ENCODE measurements at places on chromosomes 13 and 19.

- peak; percentile 15 for DNase-seq
These were observed 62.4 kb downstream of the SERTM1 start for GRCh38 chr13:36736119-36736726.

- peak; percentile 95 for DNase-seq
These were observed 32.2 kb downstream of the GP6 start for GRCh38 chr19:55005684-55006488.

DNA sequence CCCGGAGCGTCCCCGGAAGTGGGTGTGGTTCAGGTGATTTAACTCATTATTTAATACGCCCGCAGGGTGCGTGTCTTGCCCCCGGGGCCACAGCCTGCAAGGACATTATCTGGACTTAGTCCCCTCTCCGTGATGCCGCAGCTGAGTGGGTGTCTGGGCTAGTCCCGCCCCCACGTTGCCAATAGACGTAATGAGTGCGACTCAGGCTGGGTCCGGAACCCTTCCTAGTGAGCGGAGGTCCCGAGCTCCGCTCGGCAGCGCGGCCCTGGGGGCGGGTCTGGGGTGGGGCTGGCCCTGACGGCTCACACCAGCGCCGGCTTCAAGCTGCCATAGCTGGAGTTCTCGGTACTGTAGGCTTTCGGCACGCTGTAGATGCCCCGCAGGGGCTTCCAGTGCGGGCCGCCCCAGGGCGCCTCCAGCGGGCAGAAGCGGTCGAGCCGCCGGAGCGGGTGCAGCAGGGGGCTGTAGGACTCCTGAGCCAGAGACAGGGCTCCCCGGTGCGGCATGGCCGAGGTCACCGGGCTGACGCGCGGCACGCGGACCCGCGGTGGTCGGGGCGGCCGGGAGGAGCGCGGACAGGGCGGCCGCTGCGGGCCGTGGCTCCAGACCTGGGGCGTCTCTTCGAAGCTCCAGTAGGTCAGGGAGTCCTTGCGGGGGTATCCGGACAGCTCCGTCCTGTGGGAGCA, 918 bp upstream of the LHB start:
- DNase-seq, result peak; percentile 86

- no peak for DNase-seq
These were observed 665 bp downstream of the ZNF497 start for GRCh38 chr19:58361900-58362271.

GRCh38 chr19:13831537-13832467, 36.6 kb downstream of the ZSWIM4 start:
- DNase-seq, result no peak

DNA sequence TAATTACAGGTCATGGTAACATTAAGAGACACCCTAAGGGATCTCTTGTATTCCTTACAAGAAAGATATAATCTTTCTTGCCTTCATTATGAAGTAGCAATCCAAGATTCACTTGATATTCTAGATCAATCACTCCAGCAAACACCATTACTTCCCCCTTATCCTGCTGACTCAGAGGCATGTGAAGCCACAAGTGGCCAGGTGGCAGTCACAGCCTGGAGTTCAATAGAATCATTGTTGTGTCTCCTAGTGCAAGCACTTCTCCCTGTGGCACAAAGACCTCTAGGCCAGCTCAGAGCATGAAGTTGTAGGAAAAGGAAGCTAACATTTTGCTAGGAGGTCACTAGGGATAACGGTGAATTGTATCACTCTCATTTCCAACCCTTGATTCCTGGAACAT, 864.3 kb upstream of the ATXN8OS start:
- no peak for DNase-seq

GRCh38 chr13:21997726-21998125, 326.9 kb downstream of the FGF9 start:
- no peak for DNase-seq

GRCh38 chr13:91126806-91127205, 220.7 kb upstream of the MIR17HG start:
- DNase-seq, result no peak

DNA sequence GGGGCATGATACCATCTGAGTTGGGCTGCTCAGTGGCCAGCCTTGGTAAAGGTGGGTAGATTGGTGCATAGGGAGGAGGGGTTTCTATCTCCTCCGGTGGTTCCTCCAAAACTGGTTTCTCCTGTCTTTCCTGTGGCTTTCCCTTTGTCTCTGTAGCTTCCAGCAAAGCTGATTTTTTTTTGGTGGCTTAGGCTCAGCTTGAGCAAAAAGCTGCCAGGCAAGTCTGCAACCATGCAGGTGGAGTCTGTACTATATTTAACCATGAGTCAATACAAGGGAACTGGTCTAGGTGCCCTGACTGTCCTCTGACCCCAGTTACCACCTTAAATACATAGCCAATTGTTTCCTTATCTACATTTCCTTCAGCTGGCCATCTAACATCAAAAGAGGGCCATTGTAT, 64.0 kb upstream of the ZNF681 start:
- peak; percentile 89 for DNase-seq

- DNase-seq, result no peak
These were observed 51.6 kb downstream of the SOX1 start for GRCh38 chr13:112118451-112119064.

GRCh38 chr13:23671377-23671776, 101.2 kb downstream of the TNFRSF19 start:
- DNase-seq, result no peak

DNA sequence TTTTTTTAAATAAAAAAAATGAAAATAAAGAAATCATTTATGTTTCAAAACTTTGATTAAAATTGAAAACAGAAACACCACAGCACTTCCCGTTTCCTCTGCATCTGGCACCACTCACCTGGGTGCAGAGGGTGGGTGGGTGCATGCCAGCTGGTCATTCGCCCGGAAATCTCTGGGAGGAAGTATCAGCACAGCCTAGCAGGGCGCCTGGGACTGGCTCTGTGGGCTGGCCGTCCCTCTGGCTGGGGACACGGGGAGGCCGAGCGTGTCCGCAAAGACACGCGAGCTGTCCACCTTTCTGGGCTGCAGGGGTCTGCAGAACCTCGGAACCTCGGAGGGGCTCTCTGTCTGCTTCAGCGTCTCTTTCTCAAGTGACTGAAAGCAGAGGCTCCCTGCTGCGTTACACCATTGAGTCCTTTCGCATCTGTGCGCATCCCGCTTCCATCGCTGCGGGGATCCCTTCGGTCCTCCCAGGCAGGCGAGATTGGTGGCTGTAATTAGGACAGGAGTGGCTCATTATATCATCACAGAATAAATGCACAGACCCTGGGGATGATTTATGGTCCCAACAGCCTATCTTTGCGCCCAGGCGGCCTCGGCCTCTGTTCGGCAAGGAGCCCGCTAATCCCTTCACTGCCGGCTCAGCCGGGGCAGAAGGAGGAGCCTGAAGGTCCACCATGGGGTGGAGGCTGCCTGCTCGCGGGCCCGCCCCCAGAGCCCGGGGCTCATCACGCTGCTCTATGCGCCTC, 17.2 kb downstream of the CRTC1 start:
- peak; percentile 78 for DNase-seq

DNA sequence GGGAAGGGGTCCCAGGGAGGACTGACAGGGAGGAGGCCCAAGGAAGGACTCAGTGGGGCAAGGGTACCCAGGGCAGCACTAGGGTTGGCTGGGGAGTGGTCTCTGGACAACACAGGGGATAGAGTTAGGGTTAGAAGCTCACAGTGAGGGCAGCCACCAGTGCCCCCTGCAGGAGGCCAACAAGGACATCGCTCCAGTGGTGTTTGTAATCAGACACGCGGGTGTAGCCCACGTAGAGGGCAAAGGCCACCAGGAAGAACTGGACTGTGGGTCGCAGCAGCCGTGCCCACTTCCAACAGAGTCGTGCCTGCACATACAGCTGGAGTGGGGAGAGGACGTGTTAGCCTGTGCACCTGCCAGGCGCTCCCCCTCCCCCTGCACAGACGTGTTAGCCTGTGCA, 9.2 kb downstream of the PLPP2 start:
- no peak for DNase-seq

GRCh38 chr13:32984857-32985626, 31.2 kb upstream of the KL start:
- no peak for DNase-seq
